ENCODE measurements at places on chromosomes 3 and 15. TPM values are rescaled to one million over a fixed set of nuclear protein-coding genes. Genes with fewer than 3 reads are reported as not detected.

DNA sequence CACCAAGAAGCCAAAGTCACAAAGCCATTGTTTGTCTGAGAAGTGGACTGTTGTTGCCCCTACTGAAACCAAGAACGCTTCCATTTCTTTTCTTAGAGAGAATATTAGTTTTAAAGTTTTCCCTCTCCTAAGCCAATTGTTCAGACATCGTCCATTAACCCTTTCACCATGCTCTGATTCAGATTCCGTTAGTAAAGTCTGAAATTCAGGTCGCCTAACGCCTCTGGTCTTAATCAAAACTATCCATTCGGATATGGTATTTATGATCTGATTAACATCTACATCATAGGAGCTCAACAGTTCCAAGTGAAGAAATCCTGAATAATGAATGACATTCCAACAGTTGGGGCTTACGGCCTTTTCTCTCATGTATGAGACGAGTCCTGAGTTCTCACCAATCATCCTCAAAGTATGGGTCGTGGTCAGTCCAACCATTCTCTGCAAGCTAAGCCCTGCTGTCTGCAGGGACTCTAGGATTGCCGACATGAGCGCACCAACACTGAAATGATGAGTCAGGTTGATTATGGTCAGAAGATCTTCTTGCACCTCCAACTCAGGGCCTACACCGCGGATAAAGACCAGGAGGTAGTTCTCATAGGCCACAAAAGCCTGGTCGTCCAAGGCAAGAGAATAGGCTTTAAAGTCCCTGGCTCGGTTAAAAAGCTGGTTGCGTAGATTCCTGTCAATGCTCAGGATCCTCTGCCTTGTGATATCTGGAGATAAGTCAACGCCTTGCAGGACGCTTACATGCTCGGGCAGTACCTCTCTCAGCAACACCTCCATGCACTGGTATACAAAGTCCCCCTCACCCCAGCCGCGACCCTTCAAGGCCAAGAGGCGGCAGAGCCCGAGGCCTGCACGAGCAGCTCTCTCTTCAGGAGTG, 767 bp downstream of the EPM2AIP1 start:
- DNase-seq, result no peak

DNA sequence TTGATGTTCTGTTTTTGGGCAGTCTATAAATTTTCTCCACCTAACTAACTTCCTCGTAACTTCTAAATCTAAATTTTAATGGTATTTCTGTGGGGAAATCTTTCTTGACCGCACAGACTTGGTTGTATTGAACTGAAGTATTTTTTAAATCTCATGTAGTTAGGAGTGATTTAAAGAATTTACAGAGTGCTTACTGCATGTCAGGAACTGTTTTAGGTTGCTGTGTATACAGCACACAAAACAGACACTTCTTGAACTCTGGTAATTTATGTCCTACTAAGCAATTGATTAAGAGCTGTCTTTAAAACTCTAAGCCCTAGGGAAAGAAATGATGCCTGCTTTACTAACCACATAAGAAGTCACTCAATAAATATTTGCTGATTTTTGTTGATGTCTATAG, 1350.2 kb downstream of the ZPLD1 start:
- no peak for DNase-seq

Gene TNFAIP8L3
- not detected for total RNA-seq

Gene TRPM1
- total RNA-seq, result not detected

DNA sequence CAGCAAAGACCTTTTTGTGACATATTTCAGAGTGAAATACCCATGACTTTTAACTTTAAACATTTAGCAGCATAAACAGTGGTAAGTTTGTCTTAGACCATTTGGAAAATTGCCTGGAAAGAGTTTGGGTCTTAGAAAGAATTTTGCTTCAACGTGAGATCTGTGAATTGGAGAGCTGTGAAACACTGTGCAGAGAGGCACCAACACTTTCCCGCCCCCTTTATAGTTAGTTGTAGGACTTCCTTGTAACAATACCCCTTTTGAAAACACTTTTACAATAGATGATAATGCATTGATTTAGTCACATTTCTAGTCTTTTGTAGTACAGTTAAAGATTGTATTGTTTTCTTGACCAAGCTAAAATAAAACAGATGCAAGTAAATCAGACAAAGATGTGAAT, 43.5 kb upstream of the MBNL1 start:
- DNase-seq, result no peak

DNA sequence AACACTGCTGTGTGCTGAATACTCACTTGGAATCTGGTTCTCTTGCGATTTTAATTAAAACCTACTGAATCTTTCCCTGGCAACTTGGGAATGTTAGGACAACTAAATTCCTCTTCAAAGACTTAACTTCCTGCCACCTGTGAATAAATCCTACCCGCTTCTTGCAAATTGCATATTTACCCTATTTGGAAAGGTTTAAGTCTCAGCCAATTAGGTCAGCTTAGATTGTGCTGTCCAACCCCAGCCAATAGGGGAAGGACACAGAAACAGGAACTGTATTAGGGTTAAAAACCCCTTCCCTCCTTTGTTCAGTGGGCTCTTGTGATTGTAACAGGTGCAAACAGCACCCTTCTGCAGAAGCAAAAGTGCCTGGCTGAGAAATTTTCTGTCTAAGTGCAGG, 38.6 kb upstream of the FSTL1 start:
- DNase-seq, result no peak

GRCh38 chr3:2948882-2949281, 161.3 kb downstream of the IL5RA start:
- DNase-seq, result no peak

GRCh38 chr3:12444582-12445471, 39.5 kb upstream of the TSEN2 start:
- DNase-seq, result no peak

GRCh38 chr3:51673181-51673801, 2.2 kb downstream of the TEX264 start:
- DNase-seq, result no peak

- DNase-seq, result no peak
Measured at GRCh38 chr15:31239409-31239808, 87.2 kb upstream of the KLF13 start.

Gene RTP4
- 8.0 TPM for total RNA-seq

GRCh38 chr3:169955406-169955805, 11.2 kb upstream of the SEC62 start:
- no peak for DNase-seq

Gene HHLA2
- not detected for total RNA-seq

Gene PEX11A
- total RNA-seq, result 3.1 TPM
